ENCODE measurements at places on chromosomes 1 and 21.

DNA sequence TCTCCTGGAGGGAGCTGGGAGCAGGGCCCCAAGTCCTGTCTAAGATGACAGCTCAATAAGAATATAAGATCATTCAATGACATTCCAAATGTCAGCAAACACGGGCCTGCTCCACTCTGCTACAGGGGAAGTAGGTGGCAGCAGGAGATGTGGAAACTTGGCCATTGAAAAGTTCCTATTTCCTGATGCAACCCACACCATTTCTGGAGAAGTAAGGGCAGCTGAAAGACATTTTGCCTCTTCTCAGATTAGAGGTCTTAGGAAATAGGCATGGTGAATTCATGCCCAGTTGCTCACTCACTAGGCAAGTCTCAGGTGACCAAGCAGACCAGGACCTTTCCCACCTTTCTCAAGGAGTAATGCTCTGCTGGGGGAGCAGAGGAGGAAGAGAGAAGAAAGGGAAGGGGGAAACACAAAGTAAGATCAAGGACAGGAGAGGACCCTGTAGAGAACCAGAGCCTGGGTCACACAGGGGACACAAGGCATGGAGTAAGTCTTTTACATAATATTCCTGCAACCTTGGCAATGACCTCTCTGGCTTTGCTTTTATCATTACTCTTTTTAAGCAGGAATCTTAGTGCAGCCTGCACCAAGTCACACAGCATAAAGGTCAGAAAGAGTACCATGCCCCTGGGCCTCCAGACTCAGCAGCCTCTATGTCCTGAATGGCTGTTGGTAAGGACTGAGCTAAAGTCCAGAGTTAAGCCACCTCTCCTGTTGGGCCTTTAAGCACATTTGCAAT lies 68.9 kb downstream of the DMAP1 start:
- no peak for DNase-seq

DNA sequence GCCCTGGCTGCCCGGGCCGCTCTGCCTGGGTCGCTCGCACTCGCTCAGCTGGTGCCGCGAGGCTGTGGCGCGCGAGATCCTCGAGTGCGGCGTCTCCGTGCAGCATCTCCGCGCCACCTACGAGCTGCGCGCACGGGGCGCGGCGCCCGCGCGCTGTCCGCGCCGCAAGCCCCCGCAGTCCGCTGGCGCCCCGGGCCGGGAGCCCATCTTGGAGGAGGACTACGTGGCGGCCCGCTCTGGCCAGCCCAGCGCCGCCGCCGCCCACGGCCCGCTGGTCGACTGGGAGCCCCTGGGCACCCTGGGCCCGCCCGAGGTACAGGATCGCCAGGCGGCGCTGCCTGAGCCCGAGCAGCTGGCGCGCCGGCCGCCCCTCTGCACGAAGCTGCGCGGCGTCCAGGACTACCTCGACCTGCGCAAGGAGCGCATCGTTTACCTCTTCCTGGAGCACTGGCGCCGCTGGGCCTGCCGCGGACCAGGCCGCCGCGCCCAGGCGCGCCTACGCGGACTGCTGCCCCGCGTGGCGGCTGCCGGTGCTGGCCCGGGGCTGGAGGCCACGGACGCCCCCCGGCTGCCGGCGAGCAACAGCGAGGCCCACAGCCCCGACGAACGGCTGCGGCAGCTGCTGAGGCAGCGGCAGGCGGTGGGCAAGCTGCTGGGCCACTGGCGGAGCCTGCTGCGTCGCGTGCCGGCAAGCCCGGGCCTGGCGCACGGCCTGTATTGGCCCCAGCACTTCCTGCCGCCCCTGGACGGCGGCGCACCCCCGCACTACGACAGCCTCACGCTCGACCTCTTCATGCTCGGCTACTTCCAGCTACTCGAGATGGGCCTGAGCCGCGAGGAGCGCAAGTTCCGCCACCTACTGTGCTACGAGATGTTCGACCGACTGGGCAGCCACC lies 10.9 kb downstream of the TNFRSF25 start:
- peak; percentile 41 for DNase-seq

DNA sequence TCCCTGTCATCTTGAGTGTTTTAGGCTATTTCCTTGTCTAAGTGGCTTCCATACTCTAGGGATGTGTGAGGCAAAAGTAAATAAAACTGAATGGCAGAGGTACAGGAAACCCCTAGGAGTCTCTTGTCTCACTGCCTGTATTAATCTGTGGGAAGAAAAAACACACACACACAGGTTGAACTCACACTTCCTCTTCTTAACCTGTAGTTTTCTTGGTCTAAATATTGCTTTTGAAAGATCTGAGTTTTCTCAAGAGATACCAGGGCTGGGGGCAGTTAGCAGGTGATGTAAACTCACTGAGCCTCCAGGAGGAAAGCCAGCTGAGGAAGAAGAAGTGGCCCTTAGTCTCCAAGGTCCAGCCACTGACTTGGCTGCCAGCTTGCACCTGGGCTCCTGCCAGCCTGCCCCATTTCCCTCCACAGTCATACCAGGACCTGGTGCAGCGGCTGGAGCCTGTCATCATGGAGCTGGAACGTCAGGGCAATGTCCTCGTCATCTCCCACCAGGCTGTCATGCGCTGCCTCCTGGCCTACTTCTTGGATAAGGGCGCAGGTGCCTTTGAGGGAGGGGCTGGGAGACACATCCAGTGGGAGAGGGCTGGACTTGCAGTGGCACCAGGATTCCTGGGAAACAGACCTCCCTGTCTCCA lies 16.9 kb downstream of the PFKFB2 start:
- DNase-seq, result no peak

GRCh38 chr1:175857756-175858155 lies 114.4 kb upstream of the TNR start:
- DNase-seq, result no peak

DNA sequence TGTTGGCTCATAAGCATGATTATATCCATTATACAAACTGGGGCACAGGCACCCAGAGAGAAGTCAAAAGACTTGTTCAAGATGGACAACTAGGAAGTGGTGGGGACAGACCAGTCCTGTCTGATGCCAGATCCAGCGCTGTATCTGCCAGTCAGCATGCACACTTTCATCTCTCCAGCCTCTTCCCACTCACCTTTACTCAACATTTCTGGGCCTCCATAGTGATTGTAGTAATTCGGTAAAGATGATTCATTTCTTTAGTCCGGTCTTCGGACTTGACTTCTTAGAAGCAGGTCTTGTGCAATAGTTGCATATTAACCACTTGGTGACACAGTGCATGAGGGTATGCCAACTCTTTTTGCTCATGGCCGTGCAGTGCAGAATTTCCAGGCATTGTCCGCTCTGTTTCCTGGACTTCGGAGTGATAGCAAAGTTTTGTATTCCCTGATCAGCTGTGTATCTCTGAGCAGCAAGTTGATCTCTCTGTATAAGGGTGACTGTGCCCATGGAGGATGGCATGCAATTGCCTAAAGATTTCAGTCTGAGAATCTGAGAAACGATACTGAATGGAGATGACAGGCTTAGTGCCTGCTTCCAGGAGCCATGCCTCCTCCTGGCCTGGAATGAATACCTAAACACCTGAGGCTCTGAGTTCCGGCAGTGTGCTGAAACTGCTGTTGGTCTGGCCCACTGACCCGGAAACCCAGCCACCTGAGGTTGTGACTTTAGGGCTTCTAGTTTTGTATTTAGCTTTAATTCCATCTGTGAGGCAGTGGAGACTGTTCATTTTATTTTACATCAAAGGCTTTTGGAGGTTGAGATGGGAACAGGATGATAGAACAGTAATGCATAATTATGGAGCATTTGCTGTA lies 39.0 kb downstream of the GALNT2 start:
- peak; percentile 84 for DNase-seq

- no peak for DNase-seq
These were observed 9.7 kb downstream of the PLA2G2F start for GRCh38 chr1:20148571-20149500.

Measured in dermis blood vessel endothelial cell (primary cell).